ENCODE measurements at places on chromosomes 16 and 17. TPM values are rescaled to one million over a fixed set of nuclear protein-coding genes. Genes with fewer than 3 reads are reported as not detected.

DNA sequence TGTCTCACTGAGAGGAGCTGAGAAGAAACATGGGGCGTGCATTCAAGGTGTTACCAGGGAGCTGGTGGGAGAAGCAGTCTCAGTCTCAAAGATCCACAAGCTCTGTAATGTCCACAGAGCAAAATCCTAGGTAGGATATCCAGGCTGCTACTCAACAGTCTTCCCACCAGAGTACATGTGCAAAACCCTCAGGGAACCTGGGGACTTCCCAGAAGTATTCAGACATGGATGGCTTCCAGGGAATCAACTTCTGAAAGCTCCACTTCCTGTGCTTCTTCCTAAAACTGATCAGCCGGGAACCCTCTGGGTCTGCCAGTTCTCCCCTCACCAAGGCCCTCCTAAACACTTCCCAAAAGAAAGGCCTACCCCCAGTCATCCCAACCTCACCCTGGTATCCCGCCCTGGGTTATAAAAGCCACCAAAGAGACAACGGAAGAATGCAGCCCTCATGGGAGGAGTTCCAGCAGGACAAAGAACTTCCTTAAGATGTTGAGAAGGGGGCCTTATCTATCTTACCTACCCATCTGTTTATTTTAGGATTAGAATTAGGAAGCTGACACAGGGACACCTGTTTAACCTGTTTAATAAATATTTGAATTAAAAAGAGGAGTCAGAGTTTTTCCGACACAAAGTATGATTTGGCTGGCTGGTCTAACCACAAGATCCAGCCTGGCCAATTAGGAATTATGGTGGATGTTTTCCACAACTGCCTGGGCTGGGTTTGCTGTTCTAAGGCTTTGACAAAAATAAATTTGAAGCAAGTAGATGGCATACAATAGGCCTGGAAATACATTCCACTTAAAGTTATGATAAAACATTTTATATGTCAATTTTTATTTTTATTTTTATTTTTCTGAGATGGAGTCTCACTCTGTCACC lies 37.0 kb downstream of the CUEDC1 start:
- H3K4me3 ChIP-seq = no peak overlapping the region
- H3K4me1 ChIP-seq = peaks cover 79% of the 10 kb centered on the region
- H3K36me3 ChIP-seq = no peaks in the 10 kb centered on the region
- no peaks in the 10 kb centered on the region for H3K27me3 ChIP-seq
- H3K27ac ChIP-seq = peak overlapping the region; percentile 69

GRCh38 chr17:80367503-80367902 lies 47.5 kb upstream of the ENDOV start:
- no peak overlapping the region for H3K27ac ChIP-seq
- no peak for DNase-seq
- peaks cover 88% of the 10 kb centered on the region for H3K36me3 ChIP-seq
- no peaks in the 10 kb centered on the region for H3K27me3 ChIP-seq

DNA sequence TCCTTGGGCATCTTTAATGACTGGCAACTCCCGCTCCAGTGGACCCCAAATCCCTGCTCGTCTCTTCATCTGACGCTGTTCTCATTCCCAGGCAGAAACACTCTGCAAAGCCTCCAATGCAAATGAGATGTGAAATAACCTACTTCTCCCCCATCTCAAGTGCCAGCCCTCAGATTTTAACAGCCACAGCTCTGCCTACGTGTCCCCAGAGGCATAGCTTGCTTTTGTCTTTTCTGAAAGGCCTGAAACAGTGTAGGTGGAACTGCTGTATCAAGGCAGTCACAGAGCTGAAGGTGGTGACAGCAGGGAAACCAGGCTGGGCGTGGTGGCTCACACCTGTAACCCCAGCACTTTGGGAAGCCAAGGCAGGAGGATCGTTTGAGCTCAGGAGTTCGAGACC lies 14.7 kb downstream of the RPH3AL start:
- no peaks in the 10 kb centered on the region for H3K36me3 ChIP-seq
- DNase-seq = no peak
- peaks cover 12% of the 10 kb centered on the region for H3K4me1 ChIP-seq

GRCh38 chr16:83021045-83021444 lies 394.3 kb downstream of the CDH13 start:
- peaks cover 5% of the 10 kb centered on the region for H3K4me1 ChIP-seq
- H3K36me3 ChIP-seq = no peaks in the 10 kb centered on the region
- no peak overlapping the region for H3K4me3 ChIP-seq
- H3K27me3 ChIP-seq = no peaks in the 10 kb centered on the region

GRCh38 chr17:5219536-5219935 lies 15.1 kb downstream of the SCIMP start:
- DNase-seq = no peak
- no peak overlapping the region for H3K4me3 ChIP-seq
- no peak overlapping the region for H3K27ac ChIP-seq
- H3K36me3 ChIP-seq = peaks cover 7% of the 10 kb centered on the region
- H3K27me3 ChIP-seq = no peaks in the 10 kb centered on the region

GRCh38 chr16:27547134-27547533 lies 2.6 kb downstream of the GTF3C1 start:
- H3K36me3 ChIP-seq = no peaks in the 10 kb centered on the region
- peak overlapping the region; percentile 84 for H3K27ac ChIP-seq
- H3K4me3 ChIP-seq = no peak overlapping the region
- no peak for DNase-seq

- H3K27me3 ChIP-seq = no peaks in the 10 kb centered on the region
- peak overlapping the region; percentile 94 for H3K27ac ChIP-seq
- H3K4me1 ChIP-seq = peaks cover 28% of the 10 kb centered on the region
- H3K4me3 ChIP-seq = no peak overlapping the region
- DNase-seq = no peak
These were observed 467 bp upstream of the GDE1 start for GRCh38 chr16:19522397-19522732.

DNA sequence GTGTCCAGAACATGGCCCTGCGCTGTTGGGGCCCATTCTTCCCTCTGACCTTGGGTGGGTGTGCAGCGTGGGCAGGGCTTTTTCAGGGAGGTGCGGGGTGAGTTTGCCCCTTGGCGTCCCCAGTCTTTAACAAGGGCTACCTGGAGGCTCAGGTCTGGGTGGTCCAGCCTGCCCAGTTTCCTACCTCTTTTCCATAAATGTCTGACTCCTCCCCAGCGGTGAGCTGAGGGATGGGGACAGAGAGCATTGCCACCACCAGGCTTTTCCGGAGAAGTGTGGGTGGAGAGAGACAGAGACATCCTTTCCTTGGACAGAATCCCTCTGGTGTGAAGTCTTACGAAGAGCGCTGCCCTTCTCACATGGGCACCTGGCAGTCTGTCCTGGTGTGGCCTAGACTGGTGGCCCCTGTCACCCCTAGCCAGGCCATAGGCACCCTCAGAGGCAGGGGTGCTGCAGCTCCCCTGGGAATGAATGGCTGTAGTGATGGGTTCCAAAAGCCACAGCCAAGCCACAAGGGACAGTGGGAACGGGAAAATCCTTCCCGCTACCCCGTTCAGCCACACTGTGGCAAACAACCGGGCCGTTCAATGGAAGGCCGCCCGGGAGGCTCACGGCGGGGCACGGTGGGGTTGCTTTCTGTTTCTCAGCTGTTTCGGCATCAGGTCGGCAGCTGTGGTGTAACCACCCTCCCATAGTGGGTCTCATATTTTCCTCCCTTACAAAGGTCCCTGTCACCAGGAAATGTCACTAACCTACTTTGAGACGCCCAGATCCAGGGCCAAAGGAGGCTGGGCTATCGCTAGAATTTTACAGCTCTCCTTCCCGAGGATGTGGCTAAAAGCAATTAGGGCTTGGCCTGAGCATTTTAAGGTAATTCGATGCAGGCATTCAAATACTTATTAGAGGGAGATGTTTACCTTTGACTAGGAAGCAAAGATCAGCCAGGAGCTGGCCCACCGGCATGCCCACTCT lies 61.9 kb upstream of the GSE1 start:
- no peaks in the 10 kb centered on the region for H3K36me3 ChIP-seq
- no peak overlapping the region for H3K4me3 ChIP-seq
- H3K27ac ChIP-seq = peak overlapping the region; percentile 63
- DNase-seq = no peak
- H3K4me1 ChIP-seq = peaks cover 18% of the 10 kb centered on the region

The TAOK1 gene
- total RNA-seq = 48.4 TPM

The KRT17 gene
- not detected for total RNA-seq

The HYDIN gene
- total RNA-seq = not detected
